ENCODE measurements at places on chromosomes 7 and 10.

DNA sequence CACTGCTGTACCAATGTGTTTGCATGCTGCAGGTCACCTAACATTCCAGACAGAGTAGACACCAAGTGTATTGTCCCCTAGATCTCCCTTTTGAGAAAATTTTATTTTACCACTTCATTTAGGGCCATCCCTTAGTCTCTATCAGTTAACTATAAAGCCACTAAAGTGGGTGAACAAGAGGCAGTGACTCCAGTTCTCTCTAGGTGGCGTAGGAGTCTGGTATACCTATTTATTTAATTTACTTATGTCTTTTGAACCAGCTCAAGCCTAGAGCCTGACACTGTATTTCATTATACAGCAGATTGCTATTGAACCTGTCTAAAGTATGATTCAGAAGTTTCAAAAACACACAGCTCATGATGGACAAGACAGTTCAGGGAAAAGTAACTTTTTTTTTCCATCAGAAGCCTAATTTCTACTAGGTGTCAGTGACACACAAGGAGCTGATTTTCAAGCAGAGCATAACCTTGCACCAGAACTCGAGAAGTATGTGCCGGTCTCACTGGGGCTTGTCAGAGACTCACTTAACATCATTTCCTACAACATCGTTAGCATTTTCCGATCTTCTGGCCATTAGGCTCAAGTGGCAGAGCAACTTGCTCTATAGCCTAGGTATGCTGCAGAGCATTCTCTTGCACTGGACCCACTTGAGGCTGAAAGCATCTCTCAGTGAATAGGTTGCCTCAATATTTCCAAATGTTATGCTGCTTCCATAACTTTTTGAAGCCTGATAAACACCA lies 175.4 kb downstream of the CDC14C start:
- H3K27ac ChIP-seq: no peak overlapping the region
- no peak overlapping the region for H3K4me3 ChIP-seq
- no peak for DNase-seq
- H3K27me3 ChIP-seq: no peaks in the 10 kb centered on the region
- no peaks in the 10 kb centered on the region for H3K36me3 ChIP-seq

GRCh38 chr10:20891338-20891714 lies 5.8 kb downstream of the NEBL start:
- H3K36me3 ChIP-seq: no peaks in the 10 kb centered on the region
- no peak overlapping the region for H3K27ac ChIP-seq
- H3K4me1 ChIP-seq: no peaks in the 10 kb centered on the region
- H3K27me3 ChIP-seq: no peaks in the 10 kb centered on the region
- no peak for DNase-seq

GRCh38 chr10:99788598-99789256 lies 6.3 kb downstream of the ABCC2 start:
- no peak for DNase-seq
- no peak overlapping the region for H3K4me3 ChIP-seq
- H3K27me3 ChIP-seq: no peaks in the 10 kb centered on the region
- H3K4me1 ChIP-seq: no peaks in the 10 kb centered on the region
- no peaks in the 10 kb centered on the region for H3K36me3 ChIP-seq

- H3K36me3 ChIP-seq: no peaks in the 10 kb centered on the region
- H3K4me1 ChIP-seq: no peaks in the 10 kb centered on the region
- no peak for DNase-seq
- no peaks in the 10 kb centered on the region for H3K27me3 ChIP-seq
These were observed 78.3 kb upstream of the TMEM72 start for GRCh38 chr10:44832595-44833390.

- no peak overlapping the region for H3K4me3 ChIP-seq
- H3K27ac ChIP-seq: no peak overlapping the region
- H3K4me1 ChIP-seq: no peaks in the 10 kb centered on the region
- H3K27me3 ChIP-seq: no peaks in the 10 kb centered on the region
These were observed 424.1 kb upstream of the NPVF start for GRCh38 chr7:25652366-25652765.

- peak overlapping the region; percentile 99 for H3K4me3 ChIP-seq
- peak overlapping the region; percentile 97 for H3K27ac ChIP-seq
- H3K4me1 ChIP-seq: peaks cover 25% of the 10 kb centered on the region
- no peaks in the 10 kb centered on the region for H3K27me3 ChIP-seq
- DNase-seq: no peak
These were observed 218.5 kb upstream of the MKLN1 start for GRCh38 chr7:131109011-131109758.

Data from effector memory CD4-positive, alpha-beta T cell (primary cell).